Cortex of kidney (tissue), 1 donor: ENCODE measurements at places on chromosomes 7 and 10.

GRCh38 chr10:28947171-28947570 lies 269.9 kb downstream of the BAMBI start:
- DNase-seq, result no peak

DNA sequence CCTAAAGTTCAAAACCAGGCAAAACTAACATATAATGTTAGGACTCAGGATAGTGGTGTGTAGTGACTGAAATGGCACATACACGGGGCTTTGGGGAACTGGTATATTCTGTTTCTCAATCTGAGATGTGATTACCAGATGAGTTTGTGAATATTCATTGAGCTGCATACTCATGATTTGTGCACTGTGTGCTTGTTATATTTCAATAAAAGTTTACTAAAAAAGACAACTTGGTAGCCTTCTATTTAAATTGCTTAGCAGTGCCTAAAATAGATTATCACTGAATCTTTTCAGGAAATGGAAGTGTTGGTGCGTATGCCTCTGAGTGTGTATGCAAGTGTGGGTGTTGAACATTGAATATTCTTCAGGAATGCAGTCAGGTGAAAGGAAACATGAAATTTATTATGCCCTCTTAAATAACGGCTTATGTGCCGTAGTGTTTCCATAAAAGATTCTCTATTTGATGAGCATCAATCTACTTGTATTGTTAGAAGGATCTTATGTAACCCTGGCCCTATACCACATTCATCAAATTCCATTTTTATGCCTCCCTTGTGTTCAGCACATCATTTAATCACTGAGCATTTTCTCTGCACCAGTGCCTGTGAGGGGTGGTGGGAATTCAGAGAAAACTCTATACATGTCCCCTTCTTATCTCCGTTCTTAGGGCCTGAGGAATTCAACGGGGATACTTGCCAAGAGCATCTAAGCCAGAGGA lies 82.6 kb upstream of the AUTS2 start:
- DNase-seq, result no peak

- DNase-seq, result no peak
Measured at GRCh38 chr10:124267231-124267885, 151.4 kb downstream of the OAT start.

GRCh38 chr7:126052229-126052628 lies 1122.6 kb upstream of the POT1 start:
- no peak for DNase-seq

DNA sequence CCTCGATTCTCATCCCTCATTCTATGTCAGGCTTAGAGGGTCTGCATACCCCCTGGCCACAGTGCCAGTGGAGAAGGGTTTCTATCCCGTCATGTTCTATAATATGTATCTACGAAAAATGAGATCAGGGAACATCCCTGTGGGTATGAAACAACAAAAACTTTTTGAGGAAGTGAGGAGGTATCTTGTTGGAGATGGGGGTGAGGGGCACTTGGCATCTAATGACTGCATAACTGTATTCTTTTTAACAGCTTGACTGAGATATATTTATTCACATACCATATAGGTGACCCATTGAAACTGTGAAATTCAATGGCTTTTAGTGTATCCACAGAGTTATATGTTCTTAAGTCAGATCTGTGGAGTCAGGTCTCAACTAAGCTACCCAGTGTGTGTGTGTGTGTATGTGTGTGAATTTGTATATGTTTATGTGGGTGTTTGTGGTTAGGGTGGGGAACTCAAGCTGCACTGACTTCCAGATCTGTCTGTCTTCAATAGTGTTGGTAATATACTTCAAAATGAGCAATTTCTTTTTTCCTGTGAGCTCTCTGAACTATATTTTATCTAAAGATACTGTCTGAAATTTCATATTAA lies 528.9 kb downstream of the CNTNAP2 start:
- no peak for DNase-seq

DNA sequence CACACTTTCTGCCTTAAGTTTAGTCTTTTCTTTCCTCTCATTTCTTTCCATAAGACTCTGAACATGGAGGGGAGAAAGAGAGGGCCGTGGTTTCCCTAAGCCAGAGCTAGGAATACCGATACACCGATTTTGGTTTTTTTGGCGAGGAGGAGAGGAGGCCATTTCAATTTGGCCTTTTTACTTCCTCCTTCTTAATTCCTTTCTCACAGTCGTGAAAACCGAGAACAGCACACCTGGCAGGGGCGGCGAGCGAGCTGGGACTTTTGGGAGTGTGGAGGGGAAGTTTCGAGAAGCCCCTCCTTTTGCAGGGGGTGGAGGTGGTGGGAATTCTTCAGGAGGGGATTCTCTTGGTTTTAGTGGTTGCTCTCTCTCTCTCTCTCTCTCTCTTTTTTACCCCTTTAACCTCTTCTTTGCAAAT lies 6.2 kb downstream of the GATA3 start:
- no peak for DNase-seq

DNA sequence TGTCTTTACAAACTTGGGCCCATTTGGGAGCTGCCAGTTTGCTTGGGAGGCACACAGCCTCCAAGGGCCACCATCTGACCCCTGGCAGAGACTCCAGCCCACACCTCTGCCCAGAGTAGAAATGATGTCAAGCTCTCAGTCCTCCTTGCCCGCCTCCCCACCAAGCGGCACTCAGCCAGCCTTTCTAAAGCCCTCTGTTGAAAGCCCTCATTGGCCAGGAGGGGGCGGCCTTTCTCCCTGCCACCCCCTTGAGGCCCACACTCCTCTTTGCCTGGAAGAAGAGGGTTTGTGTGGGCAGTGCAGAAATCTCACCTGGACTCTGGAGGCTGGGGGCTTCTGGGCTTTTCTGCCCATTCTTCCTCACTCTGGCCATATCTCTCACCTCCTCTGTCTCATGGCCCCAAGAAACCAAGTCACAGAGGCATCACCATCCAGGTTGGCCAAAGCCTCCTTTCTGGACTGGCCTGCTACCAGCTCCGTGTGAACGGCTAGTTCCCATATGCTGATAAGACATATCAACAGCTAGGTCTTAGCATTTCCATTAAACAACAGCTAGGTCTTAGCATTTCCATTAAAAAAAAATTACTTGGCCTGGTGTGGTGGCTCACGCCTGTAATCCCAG lies 36.1 kb downstream of the UBTD1 start:
- DNase-seq, result no peak

DNA sequence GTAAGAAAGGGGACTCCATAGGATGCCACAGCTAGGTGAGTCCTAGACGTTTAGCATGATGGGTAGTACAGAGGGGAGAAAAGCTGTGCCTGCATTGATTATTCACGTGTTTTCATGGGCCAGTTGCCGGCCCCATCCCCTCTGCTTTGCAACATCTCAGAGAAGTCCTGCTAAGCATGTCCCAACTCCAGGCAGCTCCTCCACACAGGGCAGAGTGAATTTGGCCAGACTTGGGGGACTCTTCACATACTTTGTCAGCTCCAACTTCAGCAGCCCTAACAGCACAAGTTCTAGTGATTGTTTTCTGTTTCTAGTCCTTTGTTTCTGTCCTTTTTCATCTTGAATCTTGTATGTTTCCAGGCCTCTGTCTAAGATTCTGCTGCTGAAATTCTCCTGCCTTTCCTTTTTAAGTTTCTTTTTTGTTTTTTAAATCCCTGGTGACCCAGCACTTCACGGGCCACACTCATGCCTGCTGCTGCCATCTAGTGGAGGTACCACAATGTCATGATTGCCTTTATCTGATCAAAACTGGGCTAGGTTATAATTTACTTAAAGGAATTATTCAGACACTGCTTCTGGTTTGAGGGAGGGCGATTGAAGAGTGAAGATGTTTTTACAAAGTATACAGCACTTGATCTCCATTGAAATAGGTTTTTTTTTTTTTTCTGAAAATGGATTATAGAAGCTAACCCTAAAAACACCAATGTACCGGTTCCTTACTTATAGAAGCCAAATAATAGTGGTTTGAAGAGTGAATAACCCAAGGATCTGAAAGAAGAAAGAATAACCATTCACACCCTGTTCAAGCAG lies 276.9 kb downstream of the CSTF2T start:
- no peak for DNase-seq

DNA sequence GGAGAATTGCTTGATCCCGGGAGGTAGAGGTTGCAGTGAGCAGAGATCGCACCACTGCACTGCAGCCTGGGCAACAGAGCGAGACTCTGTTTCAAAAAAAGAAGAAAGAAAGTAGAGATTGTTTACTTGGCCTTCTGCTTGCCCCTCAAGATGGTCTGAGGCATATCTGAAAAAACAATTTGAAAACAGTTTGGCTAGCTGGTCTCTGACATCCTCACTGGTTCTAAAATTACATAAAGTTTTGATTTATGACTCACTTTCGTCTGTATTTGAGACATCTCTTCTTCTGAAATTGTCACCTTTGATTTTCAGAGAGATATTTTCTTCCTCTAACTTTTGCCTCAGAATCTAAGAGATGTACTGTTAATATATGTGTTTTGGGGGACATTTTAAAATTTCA lies 49.6 kb upstream of the HELLS start:
- DNase-seq, result no peak
